CD4-positive, alpha-beta T cell treated with Interferon alpha-2 for 1 hour (primary cell): ENCODE measurements at places on chromosomes 12 and 14.

DNA sequence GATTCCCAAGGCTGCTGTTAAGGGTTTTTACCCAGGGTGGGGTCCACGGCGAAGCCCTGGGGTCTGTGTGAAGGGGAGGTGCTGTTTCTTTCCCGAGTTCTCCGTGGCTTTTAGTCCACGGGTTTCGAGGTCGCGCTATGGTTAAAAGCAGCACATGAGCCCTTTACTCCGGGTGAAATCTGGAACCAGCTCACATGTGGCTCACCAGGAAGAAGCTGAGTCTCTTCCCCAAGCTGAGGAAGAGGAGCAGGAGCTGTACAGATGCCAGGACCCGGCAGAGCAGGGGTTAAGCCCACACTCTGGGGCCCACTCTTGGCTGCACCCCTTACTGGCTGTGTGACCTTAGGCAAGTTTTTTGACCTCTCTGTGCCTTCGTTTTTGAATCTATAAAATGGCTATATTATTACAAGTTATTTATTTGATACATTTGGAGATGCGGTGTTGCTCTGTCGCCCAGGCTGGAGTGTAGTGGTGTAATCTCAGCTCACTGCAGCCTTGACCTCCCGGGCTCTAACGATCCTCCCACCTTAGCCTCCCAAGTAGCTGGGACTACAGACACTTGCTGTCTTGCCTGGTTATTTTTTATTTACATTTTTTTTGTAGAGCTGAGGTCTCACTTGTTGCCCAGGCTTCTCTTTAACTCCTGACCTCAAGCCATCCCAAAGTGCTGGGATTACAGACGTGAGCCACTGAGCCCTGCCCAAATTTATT lies 266.3 kb downstream of the AACS start:
- no peak for DNase-seq

GRCh38 chr12:85275374-85275773 lies 4.6 kb upstream of the ALX1 start:
- no peak for DNase-seq

DNA sequence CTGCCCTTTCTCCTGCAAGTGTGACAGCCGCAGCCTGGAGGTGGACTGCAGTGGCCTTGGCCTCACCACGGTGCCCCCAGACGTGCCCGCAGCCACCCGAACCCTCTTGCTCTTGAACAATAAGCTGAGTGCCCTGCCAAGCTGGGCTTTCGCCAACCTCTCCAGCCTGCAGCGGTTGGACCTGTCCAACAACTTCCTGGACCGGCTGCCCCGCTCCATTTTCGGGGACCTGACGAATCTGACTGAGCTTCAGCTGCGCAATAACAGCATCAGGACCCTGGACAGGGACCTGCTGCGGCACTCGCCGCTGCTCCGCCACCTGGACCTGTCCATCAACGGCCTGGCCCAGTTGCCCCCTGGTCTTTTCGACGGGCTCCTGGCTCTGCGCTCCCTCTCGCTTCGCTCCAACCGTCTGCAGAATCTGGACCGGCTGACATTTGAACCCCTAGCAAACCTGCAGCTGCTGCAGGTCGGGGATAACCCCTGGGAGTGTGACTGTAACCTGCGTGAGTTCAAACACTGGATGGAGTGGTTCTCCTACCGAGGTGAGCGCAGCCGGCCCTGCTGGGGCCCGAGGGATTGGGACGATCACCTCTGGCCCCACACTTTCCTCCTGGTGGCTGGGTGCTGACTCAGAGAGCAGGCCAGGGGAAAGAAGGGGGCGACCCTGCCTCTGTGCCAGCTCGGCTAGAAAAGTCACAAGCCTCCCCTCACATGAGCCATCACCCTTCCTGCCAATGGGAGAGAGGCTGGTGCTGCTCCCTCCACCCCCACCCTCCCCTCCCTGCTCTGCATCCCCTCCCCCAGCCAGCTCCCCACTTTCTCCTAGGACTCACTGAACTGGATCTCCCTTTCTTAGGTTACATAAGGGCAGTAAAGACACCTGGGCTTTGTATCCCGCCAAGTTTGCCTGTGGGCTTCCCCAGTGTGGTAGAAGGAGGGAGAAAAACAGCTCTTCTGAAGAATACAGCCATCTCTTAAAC lies 10.9 kb downstream of the LRTM2 start:
- DNase-seq = no peak

DNA sequence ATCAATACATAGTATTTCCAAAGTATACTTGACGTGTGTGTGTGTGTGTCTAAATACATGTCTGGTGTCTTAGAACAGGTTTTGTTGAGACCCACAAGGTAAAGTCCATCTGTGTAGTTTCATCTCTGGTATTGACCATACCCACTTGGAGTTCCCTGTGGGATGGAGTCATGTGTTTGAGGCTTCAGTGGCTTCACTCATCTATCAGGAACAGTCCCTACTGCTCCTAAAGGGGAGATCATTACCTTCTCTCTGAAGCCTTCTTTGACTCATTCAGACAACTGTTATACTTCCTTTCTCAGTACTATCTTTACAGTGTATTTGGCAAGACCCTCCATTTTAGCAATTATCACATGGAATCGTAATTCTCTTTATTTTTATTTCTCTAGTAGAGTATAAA lies 14.2 kb downstream of the RAB21 start:
- no peak for DNase-seq

- DNase-seq = no peak
Observed at GRCh38 chr12:129459886-129460285, 443.9 kb downstream of the TMEM132D start.

- no peak for DNase-seq
Observed at GRCh38 chr12:109710747-109711595, 2.7 kb upstream of the FAM222A start.

DNA sequence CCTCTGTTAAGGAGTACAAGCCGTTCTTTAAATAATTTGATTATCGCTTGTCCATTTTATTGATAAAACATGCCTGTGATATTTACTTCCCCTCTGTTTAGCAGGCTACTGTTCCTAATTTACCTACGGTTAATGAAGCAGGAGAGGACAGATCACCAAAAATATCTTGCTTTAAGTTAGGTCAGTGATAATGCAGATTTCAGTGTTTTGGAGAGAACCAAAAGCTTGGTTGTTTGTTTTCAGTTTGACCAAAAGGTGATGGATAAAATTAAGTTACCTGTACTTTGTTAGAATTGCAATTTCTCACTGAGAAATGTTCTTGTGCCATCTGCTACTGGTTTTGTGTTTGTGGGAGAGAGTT lies 958 bp downstream of the SPATS2 start:
- no peak for DNase-seq

DNA sequence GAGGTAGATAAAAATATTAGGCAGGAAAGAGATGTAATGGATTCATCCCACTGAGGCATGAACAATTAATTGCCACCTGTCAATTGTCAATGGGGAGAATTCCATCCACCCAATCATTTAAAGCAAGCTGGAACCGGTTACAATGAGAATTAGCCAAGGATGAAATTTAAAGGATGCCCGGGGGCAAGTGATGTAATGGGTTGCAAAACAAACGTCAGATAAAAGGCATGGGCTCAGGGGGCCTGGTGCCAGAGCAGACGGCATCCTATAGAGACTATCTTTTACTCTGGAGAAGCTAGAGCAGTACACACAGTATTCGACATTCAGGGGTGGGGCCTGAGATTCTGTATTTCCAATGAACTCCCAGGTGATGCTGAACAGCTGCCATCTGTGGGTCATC lies 80.5 kb upstream of the ZFP36L1 start:
- no peak for DNase-seq

- DNase-seq = no peak
Observed at GRCh38 chr12:13376610-13377373, 180.3 kb downstream of the EMP1 start.

DNA sequence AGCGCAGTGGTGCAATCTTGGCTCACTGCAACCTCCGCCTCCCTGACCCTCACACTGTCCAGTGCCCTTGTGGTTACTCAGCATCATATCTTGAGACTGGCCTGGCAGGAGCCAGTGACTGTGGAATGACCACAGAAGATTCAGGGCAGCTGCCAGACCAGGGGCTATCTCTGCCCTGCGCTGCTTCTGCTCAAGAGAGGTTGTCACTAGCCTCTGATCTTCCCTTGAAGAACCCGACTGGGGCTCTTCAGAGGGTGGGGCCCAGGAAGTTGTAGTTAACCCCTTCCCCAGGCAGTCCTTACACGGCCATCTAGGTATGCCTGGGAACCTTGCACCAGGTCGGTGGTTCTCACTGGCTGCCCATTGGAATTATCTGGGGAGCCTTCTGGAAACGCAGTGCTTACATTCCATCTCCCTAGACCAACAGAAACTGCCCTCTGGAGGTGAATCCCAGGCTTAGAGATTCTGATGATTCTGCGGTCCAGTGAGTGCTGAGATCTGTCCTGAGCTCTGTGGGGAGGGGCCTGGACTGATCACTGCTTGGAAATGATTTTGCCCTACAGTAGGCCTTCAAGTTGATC lies 41.4 kb downstream of the PLEKHG3 start:
- no peak for DNase-seq

DNA sequence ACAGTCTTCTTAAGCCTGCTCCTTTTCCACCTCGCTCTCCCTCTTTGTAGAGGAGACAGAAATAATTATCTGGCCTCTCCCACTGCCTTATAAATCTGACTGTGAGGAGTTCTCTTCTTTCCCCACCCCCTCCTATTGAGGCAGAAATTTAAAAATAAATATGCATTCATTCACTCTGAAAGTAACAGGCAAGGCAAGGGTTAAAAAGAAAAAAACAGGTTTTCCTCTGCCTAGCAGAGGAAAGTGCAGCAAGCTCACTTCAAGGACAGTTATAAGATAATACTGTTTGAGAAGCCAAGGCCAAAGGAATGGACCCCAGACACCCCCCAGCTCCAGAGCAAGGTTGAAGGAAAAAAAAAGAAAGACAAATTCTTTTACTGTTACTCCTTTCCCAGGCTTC lies 56.3 kb downstream of the DHRS2 start:
- no peak for DNase-seq

DNA sequence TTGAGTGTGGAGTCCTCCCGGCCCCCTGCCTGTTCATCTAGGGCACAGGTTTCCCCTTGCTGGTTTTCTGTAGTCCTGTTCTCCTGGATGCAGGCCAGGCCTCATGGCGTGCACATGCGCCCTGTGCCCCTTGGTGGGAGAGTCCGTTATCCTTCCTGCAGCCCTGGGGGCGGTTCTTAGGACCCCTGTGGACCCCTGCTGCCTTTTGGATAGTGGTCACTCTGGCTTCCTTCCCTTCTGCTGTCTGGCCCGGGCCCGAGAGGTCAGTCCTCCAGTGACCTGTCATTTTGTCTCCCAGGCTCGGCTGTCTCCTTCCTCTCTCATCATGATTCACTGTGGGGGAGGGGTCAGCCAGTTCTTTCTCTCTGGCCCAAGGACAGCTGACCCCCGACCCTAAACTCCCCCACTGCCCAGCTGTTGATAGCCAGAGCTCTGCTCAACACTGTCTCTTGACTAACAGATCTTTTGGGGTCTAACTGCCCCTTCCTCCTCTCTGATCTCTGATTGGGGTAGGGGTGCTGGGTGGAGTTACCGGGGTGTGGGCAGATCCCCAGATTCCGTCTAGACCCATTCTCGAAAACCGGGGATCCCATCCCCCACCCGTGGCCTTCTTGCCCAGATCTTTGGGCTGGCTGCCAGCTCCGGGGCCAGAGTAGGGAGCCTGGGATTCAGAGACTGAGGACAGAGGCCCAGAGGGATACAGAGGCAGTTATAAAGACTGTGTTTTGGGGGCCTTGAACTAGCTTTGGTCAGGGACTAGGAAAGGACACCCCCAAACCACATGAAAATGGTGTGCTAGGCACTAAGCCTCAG lies 7.0 kb downstream of the CCND2 start:
- no peak for DNase-seq

DNA sequence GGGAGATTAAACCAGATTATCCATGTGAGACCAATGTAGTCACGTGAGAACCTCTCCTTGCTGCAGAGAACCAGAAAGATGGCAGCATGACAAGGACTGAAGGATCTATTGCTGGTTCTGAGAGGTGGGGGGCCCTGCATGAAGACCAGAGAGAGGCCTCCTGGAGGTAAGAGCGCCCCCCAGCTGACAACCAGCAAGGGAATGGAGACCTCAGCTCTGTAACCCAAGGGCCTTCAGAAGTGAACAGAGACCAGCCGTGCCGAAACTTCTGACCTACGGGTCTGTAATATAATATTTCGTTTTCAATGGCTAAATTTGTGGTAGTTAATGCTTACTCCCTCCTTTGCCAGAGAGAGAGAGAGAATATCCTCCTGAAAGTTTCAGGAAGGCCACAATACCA lies 524.1 kb upstream of the TBX3 start:
- no peak for DNase-seq

- no peak for DNase-seq
Observed at GRCh38 chr14:72704502-72704901, 189.4 kb downstream of the DPF3 start.

- no peak for DNase-seq
Observed at GRCh38 chr12:2113119-2113912, 60.5 kb downstream of the CACNA1C start.

GRCh38 chr12:117334051-117334450 lies 27.4 kb downstream of the NOS1 start:
- no peak for DNase-seq

DNA sequence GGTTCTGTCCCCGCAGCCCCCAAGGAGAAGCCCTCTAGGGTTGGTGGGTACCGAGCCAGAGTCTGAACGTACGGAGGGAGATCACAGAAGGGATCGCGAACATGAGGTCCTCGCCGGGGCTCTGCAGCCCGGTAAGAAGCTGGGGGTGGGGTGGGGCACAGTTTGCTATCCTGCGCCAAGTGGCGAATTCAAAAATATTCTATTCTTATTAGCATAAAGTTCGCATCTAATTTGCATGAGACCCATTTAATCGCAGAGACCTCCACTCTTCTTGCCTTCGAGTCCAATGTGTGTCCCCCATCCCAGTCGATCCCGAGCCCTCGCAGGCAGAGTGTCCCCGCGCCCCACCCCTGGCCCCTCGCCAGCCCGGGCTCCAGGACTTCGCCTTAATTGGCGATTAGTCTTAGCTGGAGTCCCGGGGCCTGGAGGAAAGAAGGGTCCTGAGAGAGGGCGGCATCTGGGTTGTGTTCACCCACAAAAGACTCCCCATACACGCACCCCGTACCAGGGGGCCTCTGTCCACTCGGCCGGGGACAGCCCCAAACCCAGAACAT lies 604 bp upstream of the ARHGEF25 start:
- DNase-seq = no peak

GRCh38 chr12:50618864-50619609 lies 114.3 kb downstream of the DIP2B start:
- DNase-seq = no peak

DNA sequence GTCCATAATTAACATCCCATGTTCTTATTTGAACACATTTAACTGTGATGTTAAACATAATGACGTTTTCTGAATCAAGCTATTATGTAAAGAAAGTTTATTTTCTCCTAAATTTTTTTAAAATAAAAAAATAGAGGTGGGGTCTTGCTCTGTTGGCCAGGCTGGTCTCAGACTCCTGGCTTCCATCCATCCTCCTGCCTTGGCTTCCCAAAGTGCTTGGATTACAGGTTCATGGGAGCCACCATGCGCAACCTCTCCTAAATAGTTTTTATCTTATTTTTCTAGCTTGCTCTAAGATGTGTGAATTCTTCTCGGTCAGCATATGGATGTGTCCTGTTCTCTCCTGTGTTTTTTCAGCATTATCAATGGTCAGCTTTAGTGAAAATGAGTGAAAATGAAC lies 3.2 kb downstream of the RAD9B start:
- no peak for DNase-seq
